Stimulated activated memory B cell treated with anti-CD40 and anti-IgM and Interleukin-4, amounts not matched to agents 10 μg/mL and 1 μg/mL and 100 μg/mL, for 72 hours (primary cell): ENCODE measurements at places on chromosomes 5 and 9.

DNA sequence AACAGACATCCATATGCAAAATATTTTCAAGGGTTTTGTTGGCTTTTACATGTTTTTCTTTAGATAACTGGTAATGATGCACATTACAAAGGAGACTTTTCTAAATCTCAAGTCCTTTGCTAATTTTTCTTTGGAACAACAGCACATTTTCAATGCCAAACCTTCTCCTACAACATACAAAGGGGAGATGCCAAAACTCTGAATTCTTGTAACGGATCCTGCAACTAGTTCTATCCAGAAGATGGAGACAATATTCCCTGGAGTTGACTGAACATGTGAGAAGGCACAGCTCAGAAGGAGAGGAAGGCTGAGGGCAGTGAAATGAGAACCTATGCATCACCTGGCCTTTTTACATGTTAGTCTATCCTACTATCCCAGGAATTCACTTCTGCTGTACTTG, 21.0 kb downstream of the DNAJA1 start:
- no peak for ATAC-seq
- peaks cover 39% of the 10 kb centered on the region for H3K36me3 ChIP-seq
- no peak overlapping the region for H3K27ac ChIP-seq
- H3K27me3 ChIP-seq = no peaks in the 10 kb centered on the region

DNA sequence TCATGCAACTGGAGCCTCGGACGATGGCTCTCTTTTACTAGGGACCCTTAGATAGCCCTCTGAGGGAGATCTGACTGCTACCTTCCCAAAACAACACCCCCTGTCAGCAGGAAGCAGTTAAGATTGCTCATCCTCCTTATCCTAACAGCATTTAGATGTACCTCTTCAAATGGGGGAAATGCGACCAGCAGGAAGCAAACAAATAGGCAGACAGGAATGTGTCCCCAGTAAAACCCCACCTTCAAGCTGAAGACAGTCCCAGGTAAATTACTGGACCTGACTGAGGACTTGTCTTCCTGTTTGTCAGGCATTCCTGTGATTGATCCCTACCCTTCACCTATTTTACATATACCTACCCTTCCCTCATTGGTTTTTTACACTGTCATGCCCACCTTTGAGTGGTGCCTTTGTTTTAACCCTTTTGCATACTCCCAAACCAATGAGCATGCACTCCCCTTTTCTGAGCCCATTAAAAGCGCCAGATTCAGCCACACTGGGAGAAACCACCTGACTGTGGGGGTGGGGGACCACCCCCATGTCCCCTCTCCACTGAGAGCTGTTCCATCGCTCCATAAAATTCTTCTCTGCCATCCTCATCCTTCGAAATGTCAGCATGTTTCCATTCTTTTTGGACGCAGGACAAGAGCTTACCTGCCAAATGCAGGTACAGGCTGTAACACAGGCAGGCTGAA, 954.0 kb upstream of the CDH6 start:
- no peaks in the 10 kb centered on the region for H3K4me1 ChIP-seq
- H3K36me3 ChIP-seq = no peaks in the 10 kb centered on the region
- ATAC-seq = no peak
- H3K27ac ChIP-seq = no peak overlapping the region
- no peaks in the 10 kb centered on the region for H3K27me3 ChIP-seq
- no peak overlapping the region for H3K4me3 ChIP-seq

DNA sequence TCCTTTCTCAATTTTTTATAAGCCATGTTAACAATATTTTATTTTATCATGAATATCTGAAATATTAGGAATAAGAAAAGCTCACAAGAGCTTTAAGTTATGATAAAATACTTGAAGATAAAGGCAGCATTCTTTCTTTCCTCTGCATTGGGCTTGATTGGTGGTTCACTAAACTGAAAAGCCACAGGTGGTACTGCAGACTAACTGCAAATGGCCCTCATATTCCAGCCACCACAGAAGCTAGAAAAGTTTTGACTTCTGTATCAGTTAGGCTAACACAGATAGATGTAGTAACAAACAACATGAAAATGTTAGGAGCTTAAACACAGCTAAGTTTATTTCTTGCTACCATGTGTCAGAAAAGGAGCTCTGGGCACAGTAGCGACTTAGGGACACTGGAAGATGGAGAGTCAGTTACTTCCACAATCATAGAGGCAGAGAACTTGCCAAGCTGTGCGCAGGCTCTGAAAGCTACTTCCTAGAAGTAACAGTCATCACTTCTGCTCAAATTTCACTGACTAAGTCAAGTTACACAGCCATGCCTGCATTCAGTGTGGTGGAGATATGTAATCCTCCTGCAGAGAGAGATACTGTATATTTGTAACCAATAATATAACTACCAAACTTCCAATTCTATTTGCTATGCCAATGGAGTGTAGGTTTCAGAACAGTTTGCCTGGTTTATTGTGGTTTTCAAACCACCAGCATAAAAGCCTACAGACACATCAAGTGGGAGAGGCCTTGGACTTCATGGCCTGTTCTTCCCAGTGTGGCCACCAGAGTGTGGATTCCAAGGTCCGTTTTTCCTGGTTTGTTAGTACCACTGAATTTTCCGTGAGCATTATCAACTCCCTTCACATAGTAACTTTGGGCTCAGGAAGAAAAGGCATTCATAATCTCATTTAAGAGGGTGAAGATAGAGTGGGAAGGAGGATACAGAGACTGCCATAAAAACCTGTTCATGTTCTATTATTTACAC, 268.3 kb downstream of the PJA2 start:
- no peaks in the 10 kb centered on the region for H3K36me3 ChIP-seq
- no peaks in the 10 kb centered on the region for H3K27me3 ChIP-seq
- no peak overlapping the region for H3K4me3 ChIP-seq
- no peak overlapping the region for H3K27ac ChIP-seq
- ATAC-seq = no peak

DNA sequence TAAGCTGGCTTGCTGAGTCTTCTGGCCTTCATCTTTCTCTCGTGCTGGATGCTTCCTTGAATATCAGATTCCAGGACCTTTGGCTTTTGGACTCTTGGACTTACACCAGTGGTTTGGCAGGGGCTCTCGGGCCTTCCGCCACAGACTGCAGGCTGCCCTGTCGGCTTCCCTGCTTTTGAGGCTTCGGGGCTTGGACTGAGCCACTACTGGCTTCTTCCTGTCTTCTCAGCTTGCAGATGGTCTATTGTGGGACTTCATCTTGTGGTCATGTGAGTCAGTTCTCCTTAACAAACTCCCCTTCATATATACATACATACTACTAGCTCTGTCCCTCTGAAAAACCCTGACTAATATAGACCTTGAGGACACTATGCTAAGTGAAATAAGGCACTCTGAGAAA, 78.3 kb upstream of the SSBP2 start:
- no peak overlapping the region for H3K27ac ChIP-seq
- H3K27me3 ChIP-seq = no peaks in the 10 kb centered on the region
- H3K4me1 ChIP-seq = no peaks in the 10 kb centered on the region
- no peak overlapping the region for H3K4me3 ChIP-seq
- H3K36me3 ChIP-seq = no peaks in the 10 kb centered on the region

GRCh38 chr5:68478301-68479095, 262.9 kb downstream of the PIK3R1 start:
- peaks cover 4% of the 10 kb centered on the region for H3K4me1 ChIP-seq
- H3K27me3 ChIP-seq = peaks cover 10% of the 10 kb centered on the region
- no peak for ATAC-seq
- H3K36me3 ChIP-seq = no peaks in the 10 kb centered on the region

- H3K4me3 ChIP-seq = no peak overlapping the region
- H3K27me3 ChIP-seq = peaks cover 4% of the 10 kb centered on the region
- no peak for ATAC-seq
- H3K4me1 ChIP-seq = peaks cover 13% of the 10 kb centered on the region
- no peak overlapping the region for H3K27ac ChIP-seq
Observed at GRCh38 chr9:38047301-38048251, 21.5 kb downstream of the SHB start.

DNA sequence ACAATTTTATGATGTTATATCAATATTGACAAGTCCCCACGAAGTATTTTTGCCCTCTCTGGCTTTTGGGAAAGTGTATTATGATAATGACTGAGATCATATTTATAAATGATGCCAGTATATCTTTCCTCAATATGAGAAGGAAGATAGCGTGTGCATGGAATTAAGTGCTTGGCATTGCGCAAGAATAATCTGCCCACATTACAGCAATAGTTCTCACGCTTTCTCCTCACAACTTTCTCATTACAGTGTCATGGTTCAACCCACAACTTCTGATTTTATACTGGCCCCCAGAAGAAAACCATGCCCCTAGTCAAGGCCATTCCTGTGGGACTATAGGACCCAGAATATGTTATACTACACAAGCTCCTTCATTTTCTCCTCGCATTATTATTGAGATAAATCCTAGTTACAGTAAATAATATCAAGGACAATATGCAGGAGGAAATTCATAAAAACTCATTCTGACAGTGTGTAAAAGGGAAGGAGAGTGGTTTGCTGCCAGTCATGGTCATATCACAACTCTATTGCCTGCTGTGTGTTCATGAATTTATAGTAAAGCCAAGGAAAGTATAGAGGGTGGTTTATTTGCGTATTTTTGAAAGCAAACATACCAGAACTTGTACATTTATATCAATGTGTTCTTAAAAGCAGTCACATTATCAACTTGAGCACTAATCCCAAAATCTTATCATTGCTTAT, 114.1 kb downstream of the PIK3R1 start:
- ATAC-seq = no peak
- H3K27me3 ChIP-seq = peaks cover 12% of the 10 kb centered on the region
- H3K4me1 ChIP-seq = peaks cover 19% of the 10 kb centered on the region
- peaks cover 5% of the 10 kb centered on the region for H3K36me3 ChIP-seq
- no peak overlapping the region for H3K4me3 ChIP-seq

GRCh38 chr5:113572716-113573115, 59.2 kb downstream of the YTHDC2 start:
- peaks cover 31% of the 10 kb centered on the region for H3K4me1 ChIP-seq
- peaks cover 79% of the 10 kb centered on the region for H3K36me3 ChIP-seq
- H3K27ac ChIP-seq = no peak overlapping the region
- H3K27me3 ChIP-seq = no peaks in the 10 kb centered on the region

DNA sequence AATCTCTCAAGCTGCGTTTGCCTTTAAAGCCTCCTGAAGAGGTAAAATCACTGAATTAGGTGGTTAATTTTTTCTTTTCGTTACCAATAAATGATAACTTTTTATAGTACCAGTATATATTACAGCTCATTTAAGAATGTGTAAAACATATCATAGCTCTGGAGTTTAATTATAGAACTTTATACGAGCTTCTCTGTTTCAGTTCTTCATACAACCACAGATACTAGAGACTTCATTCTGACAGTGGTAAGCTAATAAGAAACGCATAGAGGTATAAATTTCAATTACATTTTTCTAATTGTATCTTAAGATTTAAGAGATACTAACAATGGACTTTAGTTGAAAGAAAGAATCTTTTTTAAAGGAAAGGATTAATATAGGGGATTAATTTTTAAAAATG, 73.9 kb downstream of the PBX3 start:
- H3K36me3 ChIP-seq = peaks cover 5% of the 10 kb centered on the region
- ATAC-seq = no peak
- peak overlapping the region; percentile 57 for H3K27ac ChIP-seq
- H3K27me3 ChIP-seq = no peaks in the 10 kb centered on the region

DNA sequence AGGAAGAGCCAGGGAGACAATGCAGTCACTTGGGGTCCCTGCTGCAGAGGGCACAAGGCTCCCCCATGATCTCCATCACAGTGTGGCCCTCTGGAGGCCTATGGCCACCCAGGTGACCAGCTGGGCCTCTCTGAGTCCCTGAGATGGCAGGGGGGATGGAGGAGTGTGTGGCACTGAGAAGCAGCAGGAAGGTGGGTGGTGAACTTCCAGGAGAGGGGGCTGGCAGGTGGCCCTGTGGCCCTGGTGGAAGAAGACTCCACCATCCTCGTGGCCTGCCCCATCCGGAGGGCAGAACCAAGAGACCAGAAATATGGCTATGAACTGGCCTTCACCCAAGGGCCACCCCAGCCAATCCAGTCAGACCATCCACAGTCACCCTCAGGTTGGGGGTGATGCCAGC, 31.7 kb upstream of the AFAP1L1 start:
- peaks cover 32% of the 10 kb centered on the region for H3K27me3 ChIP-seq
- H3K27ac ChIP-seq = no peak overlapping the region
- peaks cover 6% of the 10 kb centered on the region for H3K4me1 ChIP-seq
- ATAC-seq = no peak

DNA sequence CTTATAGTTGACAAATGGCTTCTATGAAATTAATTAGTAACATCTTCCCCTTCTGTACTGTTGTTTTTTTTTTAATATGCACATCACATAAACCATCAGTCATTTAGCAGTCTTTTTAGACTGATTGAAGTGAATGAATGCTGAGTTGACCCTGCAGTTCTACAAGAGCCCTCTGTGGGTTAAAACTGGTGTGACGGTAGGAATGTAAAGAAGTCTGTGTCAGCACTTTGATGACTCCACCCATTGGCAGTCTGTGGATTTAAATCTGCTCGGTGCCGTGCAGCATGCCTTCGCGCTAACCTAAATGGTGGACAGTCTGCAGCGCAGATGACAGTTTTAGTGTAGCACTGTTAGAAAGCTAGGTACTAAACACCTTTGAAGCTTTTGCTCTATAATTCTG, 3.1 kb downstream of the GTF3C4 start:
- no peak overlapping the region for H3K4me3 ChIP-seq
- H3K27ac ChIP-seq = no peak overlapping the region
- peaks cover 6% of the 10 kb centered on the region for H3K36me3 ChIP-seq

- no peak for ATAC-seq
- no peaks in the 10 kb centered on the region for H3K36me3 ChIP-seq
- peaks cover 6% of the 10 kb centered on the region for H3K4me1 ChIP-seq
- no peak overlapping the region for H3K27ac ChIP-seq
- no peaks in the 10 kb centered on the region for H3K27me3 ChIP-seq
Observed at GRCh38 chr5:76863001-76863400, 13.2 kb downstream of the S100Z start.

- H3K27ac ChIP-seq = no peak overlapping the region
- no peaks in the 10 kb centered on the region for H3K27me3 ChIP-seq
- no peak for ATAC-seq
- no peaks in the 10 kb centered on the region for H3K4me1 ChIP-seq
- H3K36me3 ChIP-seq = no peaks in the 10 kb centered on the region
- H3K4me3 ChIP-seq = no peak overlapping the region
Observed at GRCh38 chr5:57887851-57888621, 405.4 kb upstream of the ACTBL2 start.

DNA sequence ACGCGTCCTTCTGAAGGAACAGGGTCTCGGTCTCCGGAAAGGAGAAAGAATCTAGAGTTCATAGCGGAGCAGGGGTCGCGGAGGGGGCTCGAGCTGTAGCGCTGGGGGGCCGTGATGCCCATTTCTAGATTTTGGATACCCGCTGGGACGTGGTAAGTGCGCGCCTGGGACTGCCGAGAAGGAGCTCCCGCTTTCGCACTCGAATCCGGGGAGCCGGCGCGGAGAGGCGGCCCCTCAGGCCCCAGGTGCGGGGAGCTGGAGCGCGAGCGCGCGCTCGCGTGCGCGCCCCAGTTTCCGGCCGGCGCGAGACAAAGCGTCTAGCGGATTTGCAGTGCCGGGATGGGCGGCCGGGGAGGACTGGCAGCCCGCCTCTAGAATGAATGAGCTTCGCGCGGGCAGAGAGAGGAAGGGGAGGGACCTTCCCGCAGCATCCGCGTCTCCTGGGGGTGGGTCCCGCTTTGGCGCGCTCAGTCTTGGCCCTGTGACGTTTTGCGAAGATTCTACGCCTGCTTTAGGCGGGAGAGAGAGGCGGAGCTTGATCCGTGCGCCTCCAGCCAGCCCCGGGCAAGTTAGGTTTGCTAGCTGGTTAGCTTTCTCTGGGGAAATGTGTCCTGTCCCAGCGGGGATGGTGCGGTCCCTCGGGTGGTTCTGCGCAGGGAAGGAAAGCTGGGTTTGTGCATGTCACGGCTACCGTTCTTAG, 1.2 kb downstream of the LMNB1 start:
- H3K4me3 ChIP-seq = peak overlapping the region; percentile 92
- peaks cover 5% of the 10 kb centered on the region for H3K36me3 ChIP-seq
- H3K27ac ChIP-seq = peak overlapping the region; percentile 97
